Keratinocyte (primary cell): ENCODE measurements at places on chromosomes 11 and 22.

DNA sequence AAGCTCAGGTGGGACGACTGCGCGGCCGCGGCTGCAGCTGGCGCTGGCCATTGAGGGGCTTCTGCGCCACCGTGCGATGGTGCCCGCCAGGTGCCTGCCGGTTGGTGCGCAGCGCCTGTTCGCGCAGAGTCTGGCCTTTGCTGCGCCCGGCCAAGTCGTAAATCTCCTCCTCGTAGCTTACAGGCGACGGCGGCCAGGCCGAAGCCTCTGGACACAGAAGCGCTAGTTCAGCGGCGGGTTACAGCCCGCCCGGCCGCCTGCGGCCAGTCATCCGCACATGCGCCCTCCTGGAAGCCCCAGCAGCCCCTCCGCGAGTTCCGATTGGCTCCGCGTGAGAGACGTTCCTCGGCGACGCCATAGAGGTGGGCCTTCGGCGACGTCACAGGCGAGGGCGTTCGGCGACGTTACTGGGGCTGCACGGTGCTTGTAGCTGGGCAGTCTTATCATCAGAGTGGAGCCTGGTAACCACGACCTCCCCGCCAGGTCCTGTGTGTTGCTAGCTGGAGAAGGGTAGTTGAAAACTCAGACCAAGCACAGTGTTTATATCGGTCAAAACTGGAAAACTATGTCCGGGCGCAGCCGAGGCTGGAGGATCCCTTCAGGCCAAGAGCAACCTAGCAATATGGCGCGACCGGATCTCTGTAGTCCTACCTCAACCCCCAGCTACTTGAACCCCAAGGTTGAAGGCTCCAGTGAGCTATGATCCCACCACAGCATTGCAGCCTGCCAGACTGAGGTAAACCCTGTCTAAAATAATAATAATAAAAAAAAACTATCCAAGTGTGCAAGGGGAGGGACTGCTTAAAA, 265.7 kb downstream of the OR4C45 start:
- DNase-seq, result no peak

DNA sequence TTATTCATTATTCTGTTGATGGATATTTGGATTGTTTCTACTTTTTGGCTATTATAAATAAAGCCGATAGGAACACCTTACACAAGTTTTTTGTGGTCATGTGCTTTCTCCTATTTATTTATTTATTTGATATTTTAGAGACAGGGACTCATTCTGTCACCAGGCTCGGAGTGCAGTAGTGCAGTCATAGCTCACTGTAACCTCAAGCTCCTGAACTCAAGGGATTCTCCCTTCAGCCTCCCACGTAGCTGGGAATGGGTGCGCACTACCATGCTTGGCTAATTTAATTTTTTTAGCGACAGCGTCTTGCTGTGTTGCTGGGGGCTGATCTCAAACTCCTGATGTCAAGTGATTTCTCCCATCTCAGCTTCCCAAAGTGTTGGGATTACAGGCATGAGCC, 135.1 kb downstream of the UVRAG start:
- DNase-seq, result no peak

DNA sequence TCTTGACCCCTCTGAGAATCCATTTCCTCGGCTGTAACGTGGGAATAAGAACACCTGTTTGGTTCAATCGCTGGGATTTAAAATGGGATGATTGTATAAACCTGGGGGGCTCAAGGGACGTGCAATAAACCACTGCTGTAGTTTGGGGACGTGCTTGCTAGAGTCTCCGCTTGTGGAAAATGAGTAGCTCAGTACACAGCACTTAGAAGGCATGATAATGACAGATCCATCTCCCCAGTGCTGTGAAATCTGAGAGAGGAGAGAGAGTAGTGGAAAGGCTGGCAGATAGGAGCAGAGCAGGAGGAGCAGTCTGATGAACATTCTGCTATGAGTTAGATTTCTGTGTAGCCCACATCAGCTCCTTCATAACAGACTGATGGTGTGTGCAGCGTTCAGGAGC, 256.5 kb downstream of the MN1 start:
- DNase-seq, result no peak

GRCh38 chr11:22558664-22559063, 67.0 kb downstream of the FANCF start:
- DNase-seq, result no peak

DNA sequence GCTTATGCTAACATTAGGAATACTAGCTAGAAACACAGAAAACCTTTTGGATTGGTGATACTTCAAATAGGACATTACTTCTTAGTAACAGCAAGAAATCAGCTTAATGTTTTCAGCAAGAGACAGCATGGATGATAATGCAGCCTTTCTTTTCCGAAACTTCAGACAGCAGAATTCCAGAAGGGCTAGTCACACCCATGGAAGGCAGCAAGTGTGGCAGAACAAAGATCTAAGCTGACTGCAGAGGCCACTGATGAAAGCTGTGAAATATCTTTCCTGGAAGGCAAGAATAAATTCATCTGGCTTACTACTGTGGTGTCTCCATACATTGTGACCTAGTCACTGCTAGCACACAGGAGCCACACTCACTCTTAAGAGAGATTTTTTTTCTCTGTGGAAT, 100.3 kb downstream of the CCDC83 start:
- DNase-seq, result no peak
